Activated naive CD8-positive, alpha-beta T cell treated with anti-CD3 and anti-CD28 coated beads, Interleukin-2, amount 10 ng/mL, durations not matched to agents 7 days and 5 days (primary cell): ENCODE measurements at places on chromosomes 2 and 18. TPM values are rescaled to one million over a fixed set of nuclear protein-coding genes. Genes with fewer than 3 reads are reported as not detected.

Gene GPBAR1
- total RNA-seq = 0.72 TPM

Gene CASP8
- total RNA-seq = 115 TPM

Gene RFTN2
- 0.88 TPM for total RNA-seq

Gene CCDC68
- not detected for total RNA-seq

Gene RESP18
- not detected for total RNA-seq

Gene GALNT3
- total RNA-seq = 4.7 TPM

Gene NEUROD1
- not detected for total RNA-seq

Gene RND3
- not detected for total RNA-seq

Gene SNRNP200
- total RNA-seq = 194 TPM

Gene UPP2
- not detected for total RNA-seq

Gene CFC1B
- total RNA-seq = not detected

Gene SCN3A
- total RNA-seq = not detected

Gene C2orf80
- not detected for total RNA-seq

Gene FSHR
- not detected for total RNA-seq

Gene RAB12
- total RNA-seq = 20.2 TPM

Gene CCDC141
- 11.8 TPM for total RNA-seq

Gene CYS1
- 0.11 TPM for total RNA-seq

Gene CYP27A1
- 3.0 TPM for total RNA-seq

Gene SLC8A1
- total RNA-seq = 0.75 TPM

Gene ATP5F1A
- total RNA-seq = 284 TPM

Gene TBR1
- total RNA-seq = not detected

Gene MSTN
- total RNA-seq = not detected
